AG08395 (cell line): ENCODE measurements at places on chromosomes 4 and X.

DNA sequence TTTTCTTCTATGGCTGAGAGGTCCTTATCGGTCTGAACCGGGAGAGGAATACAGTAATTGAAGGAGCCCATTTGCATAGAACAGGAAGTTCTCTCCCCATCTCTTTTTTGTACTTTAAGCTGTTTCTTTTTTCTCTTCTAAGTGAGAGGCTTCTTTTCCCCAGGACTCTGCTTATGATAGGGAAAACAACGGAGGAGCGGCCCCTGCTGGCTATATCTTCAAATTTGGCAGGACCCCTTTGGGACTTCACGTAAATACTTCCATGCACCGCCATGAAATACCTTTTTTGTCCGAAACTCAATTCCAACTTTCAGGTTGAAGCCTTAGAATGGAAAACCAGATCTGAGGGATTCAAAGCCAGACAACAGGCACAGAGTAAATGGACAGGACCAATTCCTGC lies 1153.0 kb upstream of the INTU start:
- no peak for DNase-seq

DNA sequence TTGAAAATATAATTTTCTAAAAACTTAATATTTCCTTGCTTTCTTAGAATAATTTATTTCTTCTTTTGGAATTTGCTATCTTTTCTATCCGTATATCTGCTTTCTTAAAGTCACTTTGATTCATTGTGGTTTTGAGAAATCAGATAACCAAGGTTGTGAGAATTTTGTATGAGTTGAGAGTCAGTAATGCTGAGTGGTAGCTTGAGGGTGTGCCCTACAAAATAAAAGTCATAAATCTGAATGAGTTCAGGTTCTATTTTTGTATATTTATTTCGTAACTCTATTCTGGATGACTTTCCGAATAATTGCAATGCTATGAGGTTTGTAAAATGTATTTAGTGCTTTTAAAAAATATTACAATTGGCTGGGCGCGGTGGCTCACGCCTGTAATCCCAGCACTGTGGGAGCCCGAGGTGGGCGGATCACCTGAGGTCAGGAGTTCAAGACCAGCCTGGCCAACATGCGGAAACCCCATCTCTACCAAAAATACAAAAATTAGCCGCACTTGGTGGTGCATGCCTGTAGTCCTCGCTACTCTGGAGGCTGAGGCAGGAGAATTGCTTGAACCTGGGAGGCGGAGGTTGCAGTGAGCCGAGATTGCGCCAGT lies 8.9 kb downstream of the COPS4 start:
- DNase-seq: peak; percentile 46

DNA sequence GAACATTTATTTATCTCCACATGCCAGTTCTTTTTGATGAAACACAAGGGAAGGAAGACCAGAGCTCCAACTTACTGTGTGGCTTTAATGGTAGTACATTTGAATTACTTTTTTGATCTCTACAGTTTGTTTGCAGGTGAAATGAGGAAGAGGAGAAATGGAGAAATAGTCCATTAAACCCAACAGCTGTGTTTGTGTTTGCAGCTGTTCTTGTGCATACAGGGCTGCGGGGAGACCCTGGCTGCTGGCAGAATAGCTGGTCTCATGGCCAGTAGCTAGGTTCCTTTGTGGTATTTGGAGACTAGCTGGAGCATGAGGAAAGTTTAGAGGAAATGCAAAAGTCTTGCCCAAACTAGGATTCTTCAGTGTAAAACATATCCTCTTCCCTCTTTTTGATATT lies 374.8 kb downstream of the GPAT3 start:
- no peak for DNase-seq

- DNase-seq: no peak
Observed at GRCh38 chrX:122092360-122092759, 1045.0 kb downstream of the GLUD2 start.

DNA sequence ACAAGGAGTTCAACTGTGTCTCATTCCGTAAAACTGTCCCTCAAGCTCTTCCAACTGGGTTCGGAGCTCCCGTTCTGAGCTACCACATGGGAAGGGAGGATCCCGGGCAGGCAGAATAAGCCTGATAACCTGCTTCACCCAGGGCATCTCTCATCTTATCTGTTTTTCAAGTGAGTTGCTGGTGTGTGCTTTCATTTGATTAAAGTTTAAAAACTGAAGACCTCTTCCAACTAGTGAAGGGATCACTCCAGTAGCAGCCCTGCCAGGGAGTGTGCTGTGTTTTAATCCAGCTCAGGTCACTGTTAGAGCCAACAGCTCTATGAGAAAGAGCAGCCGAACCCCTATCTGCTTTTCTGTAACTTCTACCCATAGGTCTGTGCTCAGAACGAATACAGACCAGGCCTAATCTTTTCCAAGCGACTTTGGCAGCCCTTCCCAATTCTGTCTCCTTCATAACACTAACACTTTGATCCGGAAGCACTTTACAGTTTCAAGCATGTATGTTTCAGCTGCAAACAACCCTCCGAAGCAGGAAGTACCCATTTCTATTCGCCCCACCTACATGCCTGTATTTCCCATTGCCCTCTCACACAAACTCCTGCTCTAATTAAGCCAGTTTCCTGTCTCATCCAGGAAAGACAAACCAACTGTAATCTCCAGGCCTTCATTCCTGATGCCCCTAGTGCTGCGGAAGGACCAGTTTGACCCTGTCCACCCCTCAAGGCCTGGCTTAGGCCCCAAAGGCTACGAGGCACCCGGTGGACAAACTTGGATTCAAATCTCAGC lies 60.9 kb downstream of the IRF2 start:
- no peak for DNase-seq

DNA sequence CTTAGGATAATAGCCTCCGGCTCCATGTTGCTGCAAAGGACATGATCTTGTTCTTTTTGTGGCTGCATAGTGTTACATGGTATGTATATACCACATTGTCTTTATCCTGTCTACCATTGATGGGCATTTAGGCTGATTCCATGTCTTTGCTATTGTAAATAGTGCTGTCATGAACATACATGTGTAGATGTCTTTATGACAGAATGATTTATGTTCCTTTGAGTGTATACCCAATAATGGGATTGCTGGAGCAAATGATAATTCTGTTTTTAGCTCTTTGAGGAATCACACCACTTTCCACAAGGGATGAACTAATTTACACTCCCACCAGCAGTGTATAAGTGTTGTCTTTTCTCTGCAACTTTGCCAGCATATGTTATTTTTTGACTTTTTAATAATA lies 4.6 kb downstream of the RAB33B start:
- DNase-seq: no peak

- DNase-seq: no peak
Observed at GRCh38 chr4:7765666-7766065, 174.0 kb downstream of the AFAP1 start.

- no peak for DNase-seq
Observed at GRCh38 chr4:143377611-143378099, 41.0 kb downstream of the GAB1 start.

DNA sequence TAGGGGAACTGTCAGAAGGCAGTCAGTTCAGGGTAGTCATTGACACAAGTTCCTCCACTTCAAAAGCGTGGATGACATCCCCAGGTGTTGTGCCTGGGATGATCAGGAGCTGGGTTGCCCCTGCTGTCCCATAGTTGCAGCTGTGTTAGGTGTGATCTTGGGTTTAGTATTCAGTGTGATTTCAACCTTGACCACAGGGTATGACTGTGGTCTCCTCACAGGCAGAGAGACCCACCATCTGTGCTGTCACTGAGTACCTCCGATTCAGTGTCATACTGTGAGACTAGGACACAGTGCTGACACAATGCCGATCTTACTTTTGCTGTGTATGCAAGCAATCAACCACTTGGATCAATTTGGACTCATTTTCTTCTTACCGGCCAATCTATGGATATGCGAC lies 25.2 kb downstream of the FOXR2 start:
- DNase-seq: no peak

DNA sequence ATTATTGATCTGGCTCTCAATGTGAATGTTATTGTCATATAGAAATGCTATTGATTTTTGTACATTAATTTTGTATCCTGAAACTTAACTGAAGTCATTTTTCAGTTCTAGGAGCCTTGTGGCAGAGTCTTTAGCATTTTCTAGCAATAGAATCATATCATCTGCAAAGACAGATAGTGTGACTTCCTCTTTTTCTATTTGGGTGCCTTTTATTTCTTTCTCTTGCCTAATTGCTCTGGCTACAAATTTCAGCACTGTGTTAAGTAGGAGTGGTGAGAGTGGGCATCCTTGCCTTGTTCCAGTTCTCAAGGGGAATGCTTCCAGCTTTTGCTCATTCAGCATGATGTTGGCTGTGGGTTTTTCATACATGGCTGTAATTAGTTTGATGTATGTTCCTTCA lies 102.7 kb downstream of the SH3BGRL start:
- no peak for DNase-seq

DNA sequence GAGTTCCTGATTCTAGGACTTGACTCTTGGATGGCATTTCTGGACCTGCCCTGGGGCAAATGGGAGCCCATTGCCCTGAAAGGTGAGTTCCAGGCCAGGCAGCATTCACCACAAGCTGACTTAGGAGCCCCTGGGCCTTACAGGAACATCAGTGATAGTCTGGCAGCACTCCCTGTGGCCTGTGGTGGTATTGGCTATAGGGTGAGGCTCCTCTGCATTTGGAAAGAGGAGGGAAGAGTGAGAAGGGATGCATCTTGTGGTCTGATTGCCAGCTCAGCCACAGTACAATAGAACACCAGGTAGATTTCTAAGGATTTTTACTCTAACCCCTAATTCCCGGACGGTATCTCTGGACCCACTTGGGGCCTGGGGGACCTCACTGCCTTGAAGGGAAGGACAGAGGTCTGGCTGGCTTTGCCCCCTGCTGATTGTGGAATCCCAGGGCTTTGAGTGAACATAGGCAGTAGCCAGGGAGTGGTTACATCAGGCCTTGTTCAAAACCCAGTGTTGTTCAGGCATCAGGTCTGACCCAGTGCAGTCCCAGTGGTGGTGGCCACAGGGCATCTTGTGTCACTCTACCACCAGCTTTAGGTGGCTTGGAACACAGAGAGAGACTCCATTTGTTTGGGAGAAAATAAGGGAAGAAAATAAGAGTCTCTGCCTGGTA lies 32.9 kb downstream of the MAGED4 start:
- no peak for DNase-seq

DNA sequence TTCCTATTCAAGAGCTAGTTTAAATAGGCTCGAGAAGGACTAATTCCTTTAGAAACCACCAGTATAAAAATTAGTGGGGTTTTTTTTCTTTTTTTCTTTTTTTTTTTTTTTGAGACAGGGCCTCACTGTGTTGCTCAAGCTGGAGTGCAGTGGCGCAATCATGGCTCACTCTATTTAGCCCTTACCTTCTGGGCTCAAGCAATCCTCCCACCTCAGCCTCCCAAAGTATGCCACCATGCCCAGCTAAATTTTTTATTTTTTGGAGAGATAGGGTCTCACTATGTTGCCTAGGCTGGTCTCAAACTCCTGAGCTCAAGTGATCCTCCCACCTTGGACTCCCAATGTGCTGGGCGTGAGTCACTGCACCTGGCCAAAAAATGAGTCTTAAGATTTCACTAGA lies 52.8 kb downstream of the APOO start:
- no peak for DNase-seq

DNA sequence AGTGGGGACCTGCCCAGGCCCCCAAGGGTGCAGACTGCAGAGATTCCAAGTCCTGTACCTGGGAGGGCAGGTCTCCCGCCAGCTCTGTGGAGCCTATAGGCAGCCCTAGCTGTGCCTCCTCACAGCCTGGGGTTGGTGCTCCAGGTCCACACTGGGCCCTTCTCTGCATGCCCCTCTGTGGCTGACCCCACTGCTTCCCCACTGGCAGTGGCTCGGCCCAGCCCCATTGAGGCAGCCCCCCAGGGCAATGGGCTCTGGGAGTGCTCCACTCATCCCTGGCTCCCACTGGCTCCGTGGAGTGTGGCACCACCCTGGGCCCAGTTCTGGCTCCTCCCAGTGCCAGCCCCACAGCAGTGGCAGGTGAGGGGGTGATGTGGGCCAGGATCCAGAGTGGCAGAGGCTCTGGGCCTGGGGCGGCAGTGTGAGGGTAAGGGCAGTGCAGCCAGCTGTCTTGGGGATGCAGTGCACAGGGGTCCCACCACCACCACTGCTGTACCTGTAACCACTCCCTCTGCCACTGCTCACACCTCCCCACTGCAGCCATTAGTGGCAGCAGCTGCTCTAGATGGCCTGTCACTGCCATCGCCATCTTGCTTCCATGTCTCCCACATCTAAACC lies 312.2 kb downstream of the GPM6A start:
- no peak for DNase-seq

DNA sequence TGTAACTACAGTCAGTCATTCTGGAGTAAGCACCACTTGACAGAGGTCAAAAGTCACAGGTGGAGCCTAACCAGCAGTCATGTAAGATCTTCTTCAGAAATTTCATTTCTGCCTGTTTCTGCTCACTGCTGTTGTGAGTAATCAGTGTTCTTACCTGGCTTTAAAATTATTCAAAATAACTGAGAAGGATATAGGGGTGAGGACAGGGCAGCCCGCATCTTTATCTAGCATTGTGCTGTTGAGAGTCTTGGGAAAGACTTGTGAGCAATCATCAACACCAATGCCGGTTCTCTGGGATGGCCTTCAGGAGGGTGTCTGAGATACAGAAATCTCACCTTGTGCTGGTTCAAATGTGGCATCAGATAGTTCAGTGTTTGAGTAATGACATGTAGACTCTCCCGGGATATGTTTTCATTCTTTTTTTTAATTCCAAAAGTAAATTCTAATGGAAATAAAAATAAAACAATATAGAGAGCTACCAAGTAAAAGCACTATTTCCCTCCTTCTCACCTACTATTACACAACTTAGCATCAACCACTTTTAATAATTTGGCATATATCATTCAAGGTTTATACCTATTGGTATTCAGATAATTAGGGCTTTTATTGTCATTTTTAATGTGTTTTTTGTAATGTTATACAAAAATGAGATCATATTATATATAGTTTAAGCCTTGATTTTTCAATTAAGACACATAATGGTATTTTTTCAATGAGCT lies 37.1 kb downstream of the AREG start:
- DNase-seq: no peak

DNA sequence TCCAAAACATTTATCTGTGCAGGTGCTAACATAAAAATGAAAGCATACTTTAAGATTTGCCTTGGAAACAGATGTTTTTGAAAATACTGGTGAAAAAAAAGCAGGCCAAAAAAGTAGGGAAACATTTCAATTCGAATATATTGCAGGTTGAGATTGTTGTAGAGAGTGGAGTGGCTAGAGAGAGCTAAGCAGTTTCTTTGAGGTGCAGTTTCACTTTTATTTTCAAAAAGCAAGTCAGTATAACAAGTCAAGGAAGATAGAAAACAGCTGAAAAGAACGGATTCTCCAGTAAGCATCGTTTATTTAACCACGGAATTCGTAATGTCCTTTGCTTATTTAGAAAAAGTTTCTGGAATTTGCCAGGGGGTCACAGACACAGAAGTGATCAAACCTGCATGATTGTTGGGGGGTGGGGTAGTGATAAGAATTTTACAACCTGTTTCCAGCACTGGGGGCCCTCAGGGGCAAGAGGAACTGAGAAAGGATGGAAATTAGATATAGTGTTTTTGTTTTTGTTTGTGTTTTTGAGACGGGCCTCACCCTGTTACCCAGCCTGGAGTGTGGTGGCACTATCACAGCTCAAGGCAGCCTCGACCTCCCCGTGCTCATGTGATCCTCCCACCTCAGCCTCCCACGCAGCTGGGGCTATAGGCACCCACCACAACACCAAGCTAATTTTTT lies 175.0 kb downstream of the TENM3 start:
- no peak for DNase-seq

GRCh38 chr4:74032064-74032463 lies 6.4 kb downstream of the CXCL3 start:
- peak; percentile 7 for DNase-seq

GRCh38 chrX:130106071-130106470 lies 4.2 kb downstream of the ELF4 start:
- DNase-seq: no peak
